CD4-positive, alpha-beta T cell treated with Interleukin-15 for 4 hours (primary cell): ENCODE measurements at places on chromosomes 3 and 15.
A peak's percentile ranks its signal among the peaks of the same experiment; 100 is the strongest.

- DNase-seq = no peak
Measured at GRCh38 chr15:67040277-67040676, 25.1 kb upstream of the SMAD3 start.

GRCh38 chr3:141289228-141289772 lies 57.7 kb downstream of the PXYLP1 start:
- DNase-seq = no peak

GRCh38 chr3:172635588-172635987 lies 75.3 kb downstream of the NCEH1 start:
- peak; percentile 3 for DNase-seq

DNA sequence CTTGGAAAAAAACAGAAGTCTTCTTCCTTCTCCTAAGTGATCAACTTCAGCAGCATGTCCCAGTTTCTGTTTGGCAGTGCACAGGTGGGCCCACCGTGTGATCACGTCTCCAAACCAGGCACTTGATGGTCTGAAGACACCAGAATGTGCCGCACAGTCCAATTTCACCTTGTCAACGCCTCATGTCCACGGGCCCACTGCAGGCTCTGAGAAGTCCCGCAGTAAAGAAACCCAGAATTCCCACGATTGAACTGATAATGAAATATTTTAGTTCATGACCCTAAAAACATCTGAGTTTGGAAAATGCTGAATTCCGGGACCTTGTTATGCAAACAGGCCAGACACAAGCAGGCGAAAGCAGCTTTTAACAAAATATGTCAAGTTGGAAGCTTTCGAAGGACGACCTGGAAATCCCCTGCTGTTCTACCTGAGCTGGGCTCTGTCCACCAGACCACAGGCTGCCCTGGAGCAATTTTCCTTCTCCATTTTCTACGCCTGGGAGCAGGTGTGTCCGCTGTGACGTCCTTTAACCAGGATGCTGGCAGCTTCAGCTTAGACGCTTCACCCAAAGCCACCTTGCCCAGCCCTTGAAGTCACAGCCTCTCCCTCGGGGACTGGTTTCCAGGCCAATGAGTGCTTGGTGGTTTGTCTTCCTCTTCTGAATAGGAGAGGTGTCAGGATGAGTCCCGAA lies 167.8 kb upstream of the IQSEC1 start:
- no peak for DNase-seq

GRCh38 chr15:90987561-90988141 lies 6.7 kb downstream of the PRC1 start:
- DNase-seq = no peak

DNA sequence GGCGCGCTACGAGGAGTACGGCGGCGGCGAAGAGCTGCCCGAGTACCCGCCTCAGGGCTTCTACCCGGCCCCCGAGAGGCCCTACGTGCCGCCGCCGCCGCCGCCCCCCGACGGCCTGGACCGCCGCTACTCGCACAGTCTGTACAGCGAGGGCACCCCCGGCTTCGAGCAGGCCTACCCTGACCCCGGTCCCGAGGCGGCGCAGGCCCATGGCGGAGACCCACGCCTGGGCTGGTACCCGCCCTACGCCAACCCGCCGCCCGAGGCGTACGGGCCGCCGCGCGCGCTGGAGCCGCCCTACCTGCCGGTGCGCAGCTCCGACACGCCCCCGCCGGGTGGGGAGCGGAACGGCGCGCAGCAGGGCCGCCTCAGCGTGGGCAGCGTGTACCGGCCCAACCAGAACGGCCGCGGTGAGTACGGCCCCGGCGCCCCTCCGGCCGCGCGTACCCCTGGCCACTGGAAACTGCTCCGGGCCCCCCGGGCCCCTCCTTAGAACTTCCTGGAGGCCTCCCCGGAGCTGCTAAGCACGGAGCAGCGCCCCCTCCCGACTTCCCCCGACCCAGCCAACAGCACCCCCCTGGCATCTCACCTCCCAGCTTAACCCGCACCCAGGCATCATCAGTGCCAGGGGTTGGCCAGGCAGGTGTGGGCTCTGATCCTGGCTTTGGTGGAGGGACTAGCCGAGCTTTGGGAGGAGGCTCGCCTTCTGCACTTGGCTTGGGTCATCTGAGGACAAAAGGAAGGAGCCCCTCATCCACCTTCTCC lies 1.4 kb downstream of the LOXL1 start:
- DNase-seq = peak; percentile 70

DNA sequence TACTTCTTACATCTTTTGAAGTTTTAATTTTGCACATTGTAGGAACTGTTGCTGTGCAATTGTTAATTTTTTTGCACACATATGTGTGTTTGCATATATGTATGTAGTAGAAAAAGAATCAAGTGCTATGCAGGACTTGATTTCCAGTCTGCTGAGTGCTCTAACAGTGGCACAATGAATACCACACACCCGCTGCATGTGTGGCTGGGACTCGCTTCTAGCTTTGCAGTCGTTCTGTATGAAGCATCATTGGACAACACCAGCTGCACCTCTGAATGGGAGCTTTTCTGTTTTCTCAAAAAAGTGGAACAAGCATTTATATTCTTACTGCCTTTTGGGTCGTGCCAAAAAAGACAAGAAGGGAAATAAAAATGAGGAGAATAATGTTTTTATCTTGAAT lies 564.7 kb downstream of the FOXP1 start:
- no peak for DNase-seq

- DNase-seq = no peak
Measured at GRCh38 chr15:31887246-31887645, 143.1 kb upstream of the CHRNA7 start.

DNA sequence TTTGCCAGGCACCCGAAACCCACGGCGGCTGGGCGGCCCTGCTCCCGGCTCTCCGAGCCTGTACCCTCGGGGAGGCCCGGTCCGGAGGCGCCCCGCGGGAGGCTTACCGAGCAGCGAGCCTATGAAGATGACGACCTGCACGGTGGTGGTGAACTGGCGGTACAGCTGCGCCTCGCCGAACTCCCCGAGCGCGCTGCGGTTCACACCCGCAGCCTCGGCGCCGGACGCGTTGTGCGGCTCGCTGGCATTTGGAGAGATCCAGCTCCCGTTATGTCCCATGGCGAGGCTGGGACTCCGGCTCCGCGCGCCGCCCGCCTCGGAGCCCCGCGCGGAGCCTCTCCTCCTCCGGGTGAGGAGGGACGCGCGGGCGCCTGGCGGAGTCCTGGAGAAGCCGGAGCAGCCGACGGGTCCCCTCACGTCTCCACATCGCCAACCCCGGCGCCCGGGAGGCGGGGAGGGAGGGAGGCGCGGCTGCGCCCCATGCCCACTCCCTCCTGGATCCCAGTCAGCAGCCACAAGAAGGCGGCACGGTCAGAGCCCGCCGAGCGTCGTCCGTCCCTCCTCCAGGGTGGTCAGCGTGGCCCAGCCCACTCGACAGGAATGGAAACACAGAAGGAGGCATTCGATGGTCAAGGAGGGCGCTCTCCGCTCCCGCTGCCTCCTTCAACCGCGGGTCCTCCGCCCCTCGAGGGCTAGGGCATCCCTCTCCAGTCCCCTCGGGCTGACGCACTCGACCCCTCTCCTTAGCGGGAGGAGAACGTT lies at the start of gene GPR176:
TSS of gene GPR176 (minus strand) at position 519 of the 762 bp plus-strand sequence. CDS start at position 279, 240 bp downstream.
- peak; percentile 2 for DNase-seq

GRCh38 chr3:179801263-179801662 lies 148.4 kb downstream of the USP13 start:
- DNase-seq = no peak

DNA sequence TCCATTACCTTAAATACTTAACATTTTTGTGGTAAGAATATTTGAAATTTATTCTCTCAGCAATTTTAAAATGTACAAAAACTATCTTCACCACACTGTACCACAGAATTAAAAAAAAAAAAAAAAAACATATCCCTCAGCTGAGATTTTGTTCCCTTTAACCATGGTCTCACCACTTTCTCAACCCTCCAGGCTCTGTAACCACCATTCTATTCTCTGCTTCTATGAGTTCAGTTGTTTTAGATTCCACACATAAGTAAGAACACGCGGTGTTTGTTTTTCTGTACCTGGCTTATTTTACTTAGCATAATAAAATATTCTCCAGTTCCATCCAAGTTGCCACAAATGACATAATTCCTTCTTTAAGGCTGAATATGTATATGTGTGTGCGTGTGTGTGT lies 41.5 kb downstream of the CSNK1G1 start:
- DNase-seq = no peak

- no peak for DNase-seq
Measured at GRCh38 chr3:149605902-149606301, 51.9 kb downstream of the WWTR1 start.

DNA sequence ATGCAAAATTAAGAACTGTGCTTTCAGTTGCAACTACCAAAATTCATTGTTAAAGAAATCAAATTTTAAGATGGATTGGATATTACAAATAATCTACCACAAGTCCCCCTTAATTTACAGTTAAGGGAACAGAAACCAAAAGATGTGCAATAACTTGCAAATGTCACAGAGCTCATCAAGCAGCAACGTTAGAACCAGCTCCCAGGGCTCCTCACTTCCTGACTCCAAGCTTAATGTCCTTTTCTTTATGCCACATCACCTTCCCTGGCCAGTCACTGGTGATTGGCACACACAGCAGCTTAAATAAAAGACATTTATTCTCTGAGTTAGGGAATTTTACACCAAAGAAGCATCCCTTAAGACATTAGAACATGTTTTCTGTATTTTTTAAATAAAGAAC lies 159.7 kb downstream of the RSL24D1 start:
- DNase-seq = no peak

DNA sequence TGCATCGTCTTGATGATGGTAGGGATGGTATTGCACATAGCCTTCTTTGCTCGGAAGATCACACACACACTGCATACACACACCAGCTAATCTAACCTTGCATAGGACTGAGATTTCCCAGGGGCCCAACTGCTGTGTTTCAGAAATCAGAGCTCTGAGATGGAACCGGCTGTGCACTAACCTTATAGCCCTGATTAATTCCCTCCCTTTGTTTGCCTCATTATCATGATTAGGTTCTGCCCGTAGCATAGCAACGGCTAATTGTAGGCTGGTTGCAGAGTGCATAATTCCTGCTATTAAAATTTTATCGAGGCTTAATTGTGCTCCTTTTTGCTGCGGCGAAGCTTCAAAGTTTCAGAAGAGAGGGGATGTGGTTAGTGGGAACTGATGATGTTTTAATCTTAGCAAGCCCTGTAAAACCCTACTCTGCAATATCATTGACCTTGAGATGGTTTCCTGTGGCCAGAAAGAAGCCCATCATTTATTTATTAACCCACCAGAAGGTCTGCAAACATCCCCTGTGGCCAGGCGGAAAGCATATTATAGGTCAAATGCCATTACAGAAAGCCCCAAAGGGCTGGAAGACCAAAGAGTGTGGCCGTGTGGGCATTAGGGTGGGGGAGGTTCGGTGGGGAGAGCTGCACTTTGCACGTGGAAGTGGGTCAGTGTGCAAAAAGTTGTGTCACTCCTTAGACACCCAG lies 56.2 kb upstream of the GLCE start:
- peak; percentile 11 for DNase-seq
